ENCODE measurements at places on chromosomes 7 and 10.

GRCh38 chr10:86034710-86035109, 331.9 kb downstream of the GRID1 start:
- no peak for DNase-seq

DNA sequence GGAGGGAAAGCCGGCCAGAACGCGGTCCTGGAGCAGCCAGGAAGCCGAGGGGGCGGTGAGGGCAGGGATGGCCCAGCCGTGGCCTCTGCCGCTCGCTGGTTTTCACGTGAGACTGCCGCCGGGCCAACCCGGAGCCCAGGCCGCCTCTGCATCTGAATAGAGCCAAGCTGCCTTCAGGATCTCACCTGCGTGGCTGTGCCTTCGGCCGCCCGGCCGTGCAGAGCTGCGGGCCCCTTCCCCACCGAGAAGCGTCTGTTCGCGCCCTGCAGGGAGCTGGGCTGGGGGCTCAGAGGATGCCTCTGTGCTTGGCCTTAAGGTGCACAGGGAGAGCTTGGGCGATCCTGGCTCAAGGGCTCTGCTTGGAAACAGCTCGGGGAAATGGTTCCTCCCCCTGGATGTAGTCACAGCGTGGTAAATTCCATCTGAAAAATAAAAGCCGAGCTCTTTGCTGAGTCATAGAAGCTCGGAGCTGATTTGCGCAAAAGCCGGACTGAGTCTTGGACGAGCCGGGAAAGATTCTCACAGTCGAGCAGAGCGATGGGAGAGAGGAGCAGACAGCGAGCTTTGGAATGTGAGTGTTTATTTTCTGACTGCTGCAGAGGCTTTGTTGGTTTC, at the start of gene JAKMIP3:
TSS of gene JAKMIP3 (plus strand) at position 456 of the 615 bp plus-strand sequence. CDS start 38,863 bp downstream, outside the sequence.
- no peak for DNase-seq

DNA sequence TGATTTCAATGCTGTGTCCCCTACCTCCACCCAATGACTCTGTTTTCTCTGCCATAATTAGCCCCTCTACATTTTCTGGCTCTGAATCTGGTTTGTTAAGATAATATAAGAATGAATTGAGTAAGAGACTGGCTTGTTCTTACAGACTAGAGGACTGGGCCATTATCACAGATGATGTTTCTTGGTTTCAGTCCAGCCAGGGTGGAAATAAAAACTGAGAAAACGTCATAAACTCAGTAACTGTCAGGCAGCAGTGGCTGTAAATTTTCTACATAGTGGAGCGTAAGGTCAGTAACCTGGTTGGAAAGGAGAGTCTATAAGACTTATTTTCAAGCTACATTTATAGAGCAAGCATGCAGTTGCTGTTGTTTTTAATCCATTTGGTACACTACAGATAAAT, 485.4 kb downstream of the HTR7 start:
- DNase-seq, result no peak

GRCh38 chr10:35259769-35260397, 76.4 kb upstream of the CCNY start:
- DNase-seq, result no peak

DNA sequence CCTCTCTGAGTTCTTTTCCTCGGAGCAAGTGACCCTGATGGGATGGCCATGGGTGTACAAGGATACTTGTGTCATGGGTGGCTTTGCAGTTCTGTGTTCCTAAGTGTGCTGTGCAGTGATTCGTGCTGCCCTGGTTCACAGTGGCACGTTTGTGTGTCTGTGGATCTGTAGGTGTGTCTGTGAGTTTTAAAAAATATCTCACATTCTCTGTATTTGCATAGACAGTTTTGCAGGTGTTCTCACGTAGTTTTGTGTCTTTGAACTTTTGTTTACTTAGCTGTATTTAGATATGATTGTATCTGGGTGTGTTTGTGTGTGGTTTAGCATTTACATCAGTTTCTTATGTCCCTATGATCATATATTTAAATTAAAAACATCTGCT, 3.7 kb downstream of the ZNF775 start:
- DNase-seq, result no peak

GRCh38 chr7:50661345-50662040, 96.3 kb upstream of the DDC start:
- DNase-seq, result no peak

DNA sequence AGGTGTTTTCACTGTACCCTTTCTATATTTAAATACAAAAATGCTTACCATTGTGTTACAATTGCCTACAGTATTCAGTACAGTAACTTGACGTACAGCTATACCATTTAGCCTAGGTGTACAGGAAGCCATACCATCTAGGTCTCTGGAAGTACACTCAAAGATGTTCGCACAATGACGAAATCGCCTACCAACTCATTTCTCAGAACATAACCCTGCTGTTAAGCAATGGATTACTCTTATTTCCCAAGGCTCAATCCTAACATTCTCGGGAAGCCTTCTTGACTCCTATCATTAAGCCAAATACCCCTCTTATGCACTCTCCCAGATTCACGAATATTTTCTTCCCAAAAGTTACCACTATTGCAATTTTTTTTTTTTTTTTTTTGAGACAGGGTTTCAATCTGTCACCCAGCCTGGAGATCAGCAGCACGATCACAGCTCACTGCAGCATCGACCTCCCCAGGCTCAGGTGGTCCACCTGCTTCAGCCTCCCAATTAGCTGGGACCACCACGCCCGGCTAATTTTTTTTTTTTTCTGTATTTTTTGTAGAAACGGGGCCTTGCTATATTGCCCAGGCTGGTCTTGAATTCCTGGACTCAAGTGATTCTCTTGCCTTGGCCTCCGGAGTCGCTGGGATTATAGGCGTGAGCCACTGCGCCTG, 1.5 kb downstream of the CWF19L1 start:
- DNase-seq, result no peak

- DNase-seq, result no peak
Observed at GRCh38 chr10:72245949-72246525, 27.7 kb upstream of the DDIT4 start.

- no peak for DNase-seq
Observed at GRCh38 chr7:91852263-91852741, 28.2 kb downstream of the MTERF1 start.
